Fibroblast of pulmonary artery (primary cell): ENCODE measurements at places on chromosomes 6 and 20.

DNA sequence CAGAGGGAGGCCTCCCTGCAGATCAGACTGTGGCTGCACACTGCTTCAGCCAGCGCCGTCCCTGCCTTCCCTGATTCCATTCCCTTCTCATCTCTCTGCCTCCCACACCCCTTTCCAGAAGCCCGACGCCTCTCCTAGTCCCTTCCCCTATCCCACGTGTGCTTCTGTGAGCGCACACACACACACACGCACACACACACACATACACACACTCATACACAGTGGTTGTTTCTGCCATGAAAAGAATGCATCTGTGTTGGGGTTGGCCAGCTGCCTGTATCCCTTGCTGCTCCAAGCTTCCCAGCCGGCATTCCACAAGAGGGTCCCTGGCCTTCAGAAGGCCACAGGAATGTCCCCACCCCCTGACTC lies 51.7 kb downstream of the MOCS1 start:
- DNase-seq, result peak; percentile 98

GRCh38 chr6:166559211-166559610 lies 27.3 kb downstream of the RAMACL start:
- peak; percentile 30 for DNase-seq

GRCh38 chr6:135994857-135995544 lies 143.5 kb downstream of the PDE7B start:
- peak; percentile 79 for DNase-seq

DNA sequence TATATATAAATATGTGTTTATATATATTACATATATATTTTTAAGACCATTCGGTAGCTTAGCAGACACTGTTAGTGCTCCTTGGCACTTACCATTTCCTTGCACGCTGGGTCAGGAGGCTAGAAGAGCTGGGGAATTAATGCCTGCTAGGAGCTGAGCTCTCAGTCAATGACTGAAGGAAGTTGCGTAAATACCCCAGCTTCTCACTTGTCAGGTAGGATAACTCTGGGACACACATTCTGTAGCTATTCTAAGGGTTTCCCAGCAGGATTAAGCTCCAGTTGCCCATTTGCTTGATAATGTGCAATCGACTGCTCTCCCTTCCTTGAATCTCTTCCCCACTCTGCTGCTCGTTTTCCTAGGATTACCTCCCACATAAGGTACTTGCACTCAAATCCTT lies 15.7 kb upstream of the DNAAF9 start:
- DNase-seq, result no peak

DNA sequence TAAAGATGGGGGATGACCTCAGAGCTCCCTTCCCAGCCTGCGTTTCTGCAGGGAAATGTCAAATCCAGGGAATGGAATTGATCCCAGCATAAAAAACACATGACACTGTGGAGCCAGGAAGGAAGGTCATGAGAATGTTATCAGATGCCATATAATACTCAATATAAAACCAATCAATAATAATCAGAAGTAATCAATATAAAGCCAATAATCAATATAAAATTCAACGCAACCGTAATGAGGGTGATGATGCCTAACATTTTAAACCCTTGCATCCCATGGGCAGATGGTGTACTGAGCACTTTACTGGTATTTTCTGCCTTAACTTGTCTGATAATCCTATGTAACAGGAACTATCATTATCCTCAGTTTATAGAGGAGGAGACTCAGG lies 30.1 kb upstream of the SULF2 start:
- no peak for DNase-seq

DNA sequence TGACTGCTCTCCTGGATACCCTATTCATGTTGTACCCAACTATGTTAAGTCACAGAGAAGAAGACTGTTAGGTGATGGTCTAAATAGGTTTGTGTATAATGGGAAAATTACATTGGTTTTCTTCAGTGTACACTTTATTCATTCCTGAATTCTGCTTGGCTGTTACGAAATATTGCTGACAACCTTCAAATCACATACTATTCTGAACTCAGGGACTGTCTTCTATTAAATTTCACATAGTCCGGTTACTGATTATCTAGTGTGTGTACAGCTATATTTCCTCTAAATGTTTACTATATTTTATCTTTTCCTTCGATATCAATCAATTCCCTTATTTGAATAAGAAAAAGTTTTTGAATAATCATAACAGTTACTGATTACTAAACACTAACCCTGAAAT lies 1090.3 kb upstream of the CITED2 start:
- no peak for DNase-seq

- no peak for DNase-seq
These were observed 549.3 kb downstream of the PRKN start for GRCh38 chr6:162178266-162178665.

DNA sequence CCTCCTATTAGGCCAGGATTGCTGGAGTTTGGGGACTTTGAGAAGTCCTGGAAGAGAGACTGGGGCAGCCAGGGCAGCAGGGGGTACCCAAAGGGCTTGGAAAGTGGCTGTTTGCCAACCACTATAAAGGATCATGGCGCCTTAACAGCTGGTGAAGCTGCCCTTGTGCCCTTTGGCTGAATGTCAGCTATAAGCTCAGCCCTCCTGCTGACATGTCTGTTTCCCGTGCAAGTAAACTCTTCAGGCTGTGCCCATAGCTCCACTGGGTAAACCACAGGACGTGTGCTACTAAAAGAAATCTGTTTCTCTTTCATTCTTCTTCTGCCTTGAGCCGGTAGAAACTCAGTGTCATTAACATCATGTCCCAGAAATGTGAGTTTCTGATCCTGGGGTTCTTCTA lies 97.3 kb downstream of the CAP2 start:
- DNase-seq, result no peak

GRCh38 chr20:32925481-32926196 lies 66.9 kb downstream of the EFCAB8 start:
- no peak for DNase-seq

- peak; percentile 71 for DNase-seq
These were observed 65.8 kb downstream of the EPB41L2 start for GRCh38 chr6:130997061-130997753.

DNA sequence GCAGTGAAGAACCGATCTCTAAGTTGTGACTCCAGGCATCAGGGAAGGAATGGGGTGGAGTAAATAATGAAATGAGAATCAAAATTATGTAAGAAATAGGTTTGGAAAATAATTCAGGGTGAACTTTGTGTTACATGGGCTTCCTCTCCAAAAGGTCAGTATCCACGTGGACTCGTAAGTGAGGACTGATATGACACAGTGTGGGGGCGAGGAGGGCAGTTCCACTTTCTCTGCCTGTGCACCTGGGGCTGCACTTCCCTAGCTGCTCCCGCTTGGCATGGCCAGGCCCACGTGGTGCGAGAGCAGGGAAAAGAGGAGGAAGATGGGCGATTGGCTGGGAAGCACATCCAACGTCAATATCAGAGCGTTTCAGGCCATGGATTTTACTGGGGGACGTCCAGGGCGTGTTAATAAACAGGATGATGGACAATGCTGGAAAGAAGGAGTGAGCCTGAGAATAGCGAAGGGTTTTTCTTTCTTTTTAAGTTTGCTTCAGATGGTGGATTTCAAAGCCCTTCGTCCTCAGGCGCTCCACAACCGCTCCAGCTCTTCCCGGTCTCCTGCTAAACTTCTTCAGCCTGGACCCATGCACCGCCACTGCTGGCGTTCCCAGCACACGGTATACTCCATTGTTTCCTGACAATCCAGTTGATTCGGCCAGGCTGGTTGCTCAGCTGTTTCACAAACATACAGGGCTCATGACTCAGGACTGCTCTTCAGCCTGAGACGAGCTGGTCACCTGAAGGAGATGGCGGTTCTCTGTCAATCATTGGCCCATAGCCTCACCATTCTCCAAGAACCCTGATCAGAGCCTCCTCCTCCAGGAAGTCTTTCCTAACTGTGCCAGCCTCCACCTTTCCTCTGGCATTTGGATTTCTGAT lies 11.8 kb downstream of the CCR6 start:
- no peak for DNase-seq

GRCh38 chr6:149935668-149936067 lies 6.1 kb upstream of the ULBP2 start:
- DNase-seq, result no peak

DNA sequence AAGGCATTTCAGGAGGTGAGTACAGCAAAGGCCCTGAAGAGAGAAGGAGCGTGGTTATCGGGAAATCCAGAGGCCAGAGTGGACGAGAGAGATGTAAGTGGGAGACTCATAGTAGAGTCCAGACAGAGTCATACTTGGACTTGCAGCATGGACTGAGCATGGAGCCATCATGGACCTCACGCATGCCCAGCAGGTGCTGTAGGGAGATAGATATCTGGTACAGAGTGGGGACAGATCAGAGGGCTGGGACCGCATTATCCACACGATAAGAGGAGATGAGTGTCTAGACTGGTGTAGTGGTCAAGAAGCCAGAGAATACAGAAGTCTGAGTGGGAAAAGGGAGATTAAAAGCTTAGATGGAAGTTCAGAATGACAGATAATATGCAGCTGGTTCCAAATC lies 127.0 kb downstream of the TBC1D7 start:
- no peak for DNase-seq

GRCh38 chr6:159100395-159101182 lies 55.8 kb upstream of the TAGAP start:
- DNase-seq, result no peak

GRCh38 chr6:2857580-2858337 lies 16.1 kb upstream of the SERPINB1 start:
- peak; percentile 95 for DNase-seq

GRCh38 chr6:134058622-134059366 lies 6.4 kb upstream of the SLC2A12 start:
- no peak for DNase-seq

DNA sequence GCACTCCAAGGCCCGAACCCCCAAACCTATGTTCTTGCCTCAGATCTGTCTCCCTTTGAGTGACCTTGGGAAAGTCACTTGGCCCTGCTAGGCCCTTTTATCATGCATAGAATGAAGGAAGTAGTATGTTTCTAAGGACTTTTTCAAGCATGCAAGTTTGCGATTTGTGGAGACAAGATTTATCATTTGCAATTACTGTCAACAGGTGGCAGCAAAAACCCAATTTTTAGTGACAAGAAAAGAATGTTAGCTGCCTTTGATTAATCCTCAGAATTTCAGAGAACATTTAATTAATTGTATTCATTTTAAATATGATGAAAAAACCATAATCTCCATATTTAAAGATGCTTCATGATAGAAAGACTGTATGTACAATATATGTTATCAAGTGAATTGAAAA lies 28.3 kb upstream of the PREP start:
- peak; percentile 78 for DNase-seq

DNA sequence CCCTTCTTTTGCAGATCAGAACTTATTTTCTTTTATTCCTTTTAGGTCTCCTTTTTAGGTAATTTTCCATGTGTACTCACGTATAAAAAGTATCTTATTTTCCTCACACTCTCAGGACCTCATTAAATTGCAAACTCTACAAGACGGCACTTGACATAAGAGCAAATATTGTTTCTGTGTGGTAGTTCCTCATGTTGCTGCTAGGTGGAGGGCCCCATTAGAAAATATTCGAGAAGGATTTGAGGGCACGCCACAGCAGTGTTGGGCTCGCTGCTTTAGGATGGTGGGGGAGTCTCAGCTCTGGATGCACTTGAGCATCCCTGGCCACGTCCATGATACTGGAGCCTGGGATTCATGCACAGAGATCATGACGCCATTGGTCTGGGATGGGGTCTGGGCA lies 64.9 kb upstream of the ZFP64 start:
- no peak for DNase-seq

DNA sequence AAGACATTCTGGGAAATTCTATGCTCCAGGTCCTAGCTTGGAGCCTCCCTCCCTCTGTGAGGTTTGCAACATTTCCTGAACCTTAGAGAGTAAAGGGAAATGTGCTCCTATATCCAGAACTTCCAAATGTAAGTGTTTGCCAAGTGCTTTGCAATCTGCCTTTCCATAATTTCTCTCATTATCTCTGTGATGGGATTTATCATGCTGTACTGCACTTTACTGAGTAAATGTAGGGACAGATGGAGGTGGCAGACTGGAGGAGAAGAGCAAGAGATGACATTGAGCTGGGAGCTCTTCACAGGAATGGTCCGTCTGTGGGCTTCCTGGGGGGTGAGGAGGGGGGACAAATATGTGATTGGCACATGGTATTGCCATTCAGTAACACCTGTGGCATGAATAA lies 184.3 kb downstream of the SOX4 start:
- DNase-seq, result no peak

- DNase-seq, result no peak
These were observed 164.1 kb upstream of the PDE10A start for GRCh38 chr6:165827190-165827518.

- no peak for DNase-seq
These were observed 55.3 kb downstream of the RARS2 start for GRCh38 chr6:87534377-87535047.

DNA sequence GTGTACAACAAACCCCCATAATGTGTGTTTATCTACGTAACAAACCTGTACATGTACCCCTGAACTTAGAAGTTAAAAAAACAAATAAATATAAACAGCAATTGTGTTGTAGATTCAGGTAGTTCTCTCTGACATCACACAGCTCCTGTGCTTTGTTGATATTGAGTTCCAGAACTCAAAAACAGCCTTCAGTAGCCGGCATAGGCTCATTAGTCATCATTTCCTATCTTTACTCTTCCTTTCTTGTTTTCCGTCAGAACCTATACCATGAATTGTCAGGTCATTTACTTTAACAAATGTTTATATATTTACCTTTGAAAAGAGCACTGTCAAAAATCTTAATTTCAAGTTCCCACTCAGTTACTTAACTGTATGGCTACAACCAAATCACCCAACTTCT lies 88.8 kb downstream of the ADTRP start:
- DNase-seq, result no peak

- DNase-seq, result no peak
These were observed 826 bp downstream of the RIMS4 start for GRCh38 chr20:44809380-44810060.

DNA sequence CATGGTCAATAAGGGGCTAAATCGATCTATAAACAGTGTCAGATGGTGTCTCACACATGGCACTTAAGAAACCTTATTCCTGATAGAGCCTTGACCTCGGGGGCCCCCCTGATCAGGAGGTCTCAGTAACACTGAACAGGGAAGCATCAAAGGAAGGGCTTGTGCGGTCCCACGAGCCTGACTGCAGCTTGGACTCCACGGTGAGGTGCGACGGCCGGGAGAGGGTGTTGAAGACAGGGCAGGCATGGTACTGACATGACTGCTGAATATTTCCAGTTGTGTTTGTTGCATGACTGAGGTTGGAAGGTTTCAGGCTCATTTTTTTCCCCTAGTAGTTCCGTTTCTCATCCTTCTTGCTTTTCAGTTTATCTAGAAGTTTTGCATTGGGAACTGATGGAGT lies 107.1 kb upstream of the JAG1 start:
- DNase-seq, result no peak

GRCh38 chr6:84218091-84218490 lies 9.4 kb downstream of the CEP162 start:
- no peak for DNase-seq

- peak; percentile 37 for DNase-seq
These were observed 29.1 kb downstream of the ZDHHC14 start for GRCh38 chr6:157410045-157410444.

GRCh38 chr6:75210885-75211739 lies 5.3 kb upstream of the COL12A1 start:
- peak; percentile 85 for DNase-seq

DNA sequence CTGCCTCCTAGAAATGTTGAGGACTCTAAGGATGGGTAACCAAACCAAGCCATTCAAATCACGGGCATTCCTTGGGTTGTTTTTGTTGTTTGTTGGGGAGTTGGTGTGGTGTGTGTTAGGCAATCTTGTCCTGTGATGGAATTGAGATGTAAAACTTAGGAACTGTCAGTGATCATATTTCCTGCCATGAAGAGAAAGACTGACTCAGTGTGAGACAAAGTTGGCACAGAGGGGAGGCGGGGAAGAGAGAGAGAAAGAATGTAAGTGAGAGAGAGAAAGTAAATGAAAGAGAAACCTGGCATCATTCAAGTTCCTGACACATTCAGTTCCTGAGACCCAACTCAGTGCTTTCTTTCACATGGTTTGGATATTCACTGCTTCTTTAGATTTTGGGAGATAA lies 21.6 kb upstream of the FBXO30 start:
- peak; percentile 77 for DNase-seq
